Ureter (tissue), 1 donor: ENCODE measurements at places on chromosomes 4 and X. TPM values are rescaled to one million over a fixed set of nuclear protein-coding genes. Genes with fewer than 3 reads are reported as not detected.

ITIH6 gene
- not detected for total RNA-seq

CXCL8 gene
- 0.44 TPM for total RNA-seq

TGIF2LX gene
- total RNA-seq = not detected

ARMCX6 gene
- total RNA-seq = 57.4 TPM

LPAR4 gene
- total RNA-seq = 0.18 TPM

APLN gene
- 0.52 TPM for total RNA-seq

GABRG1 gene
- total RNA-seq = not detected

ARL9 gene
- total RNA-seq = 1.3 TPM

PRDX4 gene
- 53.9 TPM for total RNA-seq

PAPSS1 gene
- 44.7 TPM for total RNA-seq

ADAMTS3 gene
- total RNA-seq = 0.94 TPM

CHRDL1 gene
- total RNA-seq = 34.7 TPM

MAGEB1 gene
- total RNA-seq = not detected

UCP1 gene
- not detected for total RNA-seq

CNGA1 gene
- 36.8 TPM for total RNA-seq

LDB2 gene
- total RNA-seq = 63.3 TPM
